ENCODE measurements at places on chromosomes 4 and X. TPM values are rescaled to one million over a fixed set of nuclear protein-coding genes. Genes with fewer than 3 reads are reported as not detected.

DNA sequence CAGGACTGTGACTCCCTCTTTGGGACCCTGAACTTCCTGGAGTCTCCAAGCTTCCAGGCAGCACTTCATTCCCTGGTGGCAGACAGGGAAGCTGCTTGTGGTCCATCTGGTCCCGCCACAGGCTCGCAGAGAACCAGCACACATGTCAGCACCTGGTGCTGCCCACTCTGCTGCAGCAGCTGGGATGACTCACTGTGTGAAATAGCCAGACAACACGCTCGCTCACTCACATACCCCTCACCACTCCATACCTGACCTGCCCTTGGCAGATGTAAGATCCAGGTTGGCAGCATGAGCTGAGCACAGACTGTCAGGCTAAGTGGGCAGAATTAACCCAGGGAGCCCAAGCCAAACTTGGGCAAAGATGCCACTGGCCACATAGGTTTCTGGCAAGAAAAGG, 613.5 kb downstream of the PCDH18 start:
- no peak for DNase-seq

DNA sequence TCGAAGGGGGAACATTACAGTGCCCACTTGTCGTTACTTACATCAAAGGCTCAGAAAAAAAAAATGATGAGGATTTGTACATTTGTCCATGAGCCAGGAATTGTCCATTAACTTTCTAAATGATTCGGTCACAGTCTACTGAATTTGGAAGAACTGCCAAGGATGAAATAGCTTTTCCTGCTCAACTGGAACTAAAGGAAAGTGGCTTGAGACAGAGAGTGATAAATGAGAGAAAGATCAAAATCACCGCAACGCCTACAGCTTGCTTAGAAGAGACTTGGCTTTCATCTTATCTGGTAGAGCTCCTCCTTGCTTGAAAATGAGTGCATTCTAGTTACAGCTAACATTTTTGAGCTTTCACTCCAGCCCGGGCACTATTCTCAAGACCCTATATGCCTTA, 55.5 kb upstream of the ADGRG2 start:
- DNase-seq = no peak

The NXF2B gene
- not detected for total RNA-seq

The LARP1B gene
- total RNA-seq = 25.0 TPM

The PTPN13 gene
- 7.8 TPM for total RNA-seq

DNA sequence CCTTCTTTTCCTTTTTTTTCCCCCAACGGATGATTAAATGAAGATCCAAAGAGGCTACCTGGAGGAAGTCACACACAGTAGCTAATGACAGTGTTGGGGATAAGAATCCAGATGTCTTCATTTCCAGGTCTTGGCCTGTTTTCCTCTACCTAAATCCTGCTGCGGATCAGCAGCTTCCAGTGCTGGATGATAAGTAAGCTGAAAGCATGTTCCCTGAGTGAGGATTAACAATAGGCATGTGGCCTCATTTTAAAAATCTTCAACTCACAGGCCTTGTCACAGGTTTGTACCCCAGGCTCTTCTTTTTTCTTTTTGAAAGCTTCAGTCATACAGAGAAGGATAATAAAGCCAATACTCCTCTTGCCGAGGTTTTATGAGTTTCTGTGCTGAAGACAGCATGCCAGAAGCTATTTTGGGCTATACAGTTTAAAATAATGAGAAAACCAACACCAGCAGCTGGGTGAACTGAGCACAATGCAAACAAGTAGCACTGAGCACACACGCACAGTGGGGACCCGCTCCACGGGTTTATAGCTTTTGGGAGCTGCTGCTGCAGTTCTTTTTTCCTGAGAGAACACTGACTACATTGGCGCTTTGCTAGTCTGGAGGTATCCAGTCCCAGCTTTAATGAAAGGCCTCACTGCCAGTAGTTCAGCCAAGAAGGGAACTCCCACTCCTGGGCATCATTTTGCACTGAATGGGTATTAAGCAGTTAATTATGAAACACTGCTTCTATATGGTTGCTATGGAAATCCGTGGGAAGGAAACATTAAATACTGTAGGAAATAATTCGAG, 184.2 kb upstream of the CTSO start:
- DNase-seq = no peak

- no peak for DNase-seq
These were observed 66.5 kb upstream of the ZFP42 start for GRCh38 chr4:187929024-187929423.

The CXXC4 gene
- 0.07 TPM for total RNA-seq

DNA sequence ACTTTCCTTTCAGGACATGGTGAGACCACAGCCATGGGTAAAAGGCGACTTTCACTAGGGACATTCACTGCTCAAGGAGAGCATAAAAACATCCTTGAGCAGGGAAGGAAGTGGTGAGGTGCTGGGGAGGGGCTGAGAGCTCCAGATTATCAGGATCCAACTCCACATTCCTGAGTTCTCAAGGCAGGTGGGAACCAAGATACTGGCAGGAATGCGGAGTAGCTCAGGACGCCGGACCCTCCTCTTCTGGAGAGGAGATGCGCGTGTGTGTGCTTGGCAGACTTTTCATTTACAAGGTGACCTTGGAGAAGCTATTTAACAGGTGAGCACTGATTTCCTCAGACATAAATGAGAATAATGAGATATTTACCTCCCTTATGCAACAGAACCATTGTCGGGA, 41.3 kb upstream of the TXK start:
- DNase-seq = no peak

The MTNR1A gene
- not detected for total RNA-seq

DNA sequence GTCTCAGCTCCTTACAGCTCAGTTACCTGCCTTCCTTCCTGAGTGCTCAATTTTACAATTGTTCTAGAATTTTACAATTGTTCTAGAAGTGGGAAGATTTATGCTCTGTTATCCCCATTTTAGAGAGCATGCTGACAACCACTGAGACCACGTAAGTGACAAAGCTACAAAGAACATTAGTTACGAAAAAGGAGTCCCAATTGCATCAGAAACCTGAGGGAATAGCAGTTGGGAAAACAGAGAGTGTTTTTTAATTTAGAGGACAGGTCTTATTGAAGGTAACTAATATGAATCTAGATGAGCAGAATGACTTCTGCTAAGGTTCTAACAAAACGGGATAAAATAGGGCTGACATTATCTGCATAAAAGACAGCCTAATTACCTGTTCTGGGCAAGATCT, 103.3 kb downstream of the THOC2 start:
- DNase-seq = no peak

The CYSLTR1 gene
- total RNA-seq = 2.9 TPM

GRCh38 chr4:6480534-6481088, 8.2 kb upstream of the PPP2R2C start:
- DNase-seq = no peak

GRCh38 chrX:72604112-72604511, 31.5 kb upstream of the HDAC8 start:
- no peak for DNase-seq

Measured in activated T-cell treated with anti-CD3 and anti-CD28 coated beads, Interleukin-2, amount 50 U/mL, for 72 hours (primary cell).